ENCODE measurements at places on chromosomes 2 and 18. TPM values are rescaled to one million over a fixed set of nuclear protein-coding genes. Genes with fewer than 3 reads are reported as not detected.
A peak's percentile ranks its signal among the peaks of the same experiment; 100 is the strongest.

- peaks cover under 1% of the 10 kb centered on the region for H3K4me1 ChIP-seq
- H3K27ac ChIP-seq, result no peak overlapping the region
- no peaks in the 10 kb centered on the region for H3K36me3 ChIP-seq
Observed at GRCh38 chr2:112162956-112163355, 24.8 kb downstream of the FBLN7 start.

GRCh38 chr18:2409906-2410305 lies 161.4 kb downstream of the METTL4 start:
- H3K27ac ChIP-seq, result no peak overlapping the region
- H3K4me1 ChIP-seq, result peaks cover 24% of the 10 kb centered on the region
- no peak overlapping the region for H3K4me3 ChIP-seq
- DNase-seq, result no peak
- H3K36me3 ChIP-seq, result no peaks in the 10 kb centered on the region

Gene RTP5
- not detected for total RNA-seq

DNA sequence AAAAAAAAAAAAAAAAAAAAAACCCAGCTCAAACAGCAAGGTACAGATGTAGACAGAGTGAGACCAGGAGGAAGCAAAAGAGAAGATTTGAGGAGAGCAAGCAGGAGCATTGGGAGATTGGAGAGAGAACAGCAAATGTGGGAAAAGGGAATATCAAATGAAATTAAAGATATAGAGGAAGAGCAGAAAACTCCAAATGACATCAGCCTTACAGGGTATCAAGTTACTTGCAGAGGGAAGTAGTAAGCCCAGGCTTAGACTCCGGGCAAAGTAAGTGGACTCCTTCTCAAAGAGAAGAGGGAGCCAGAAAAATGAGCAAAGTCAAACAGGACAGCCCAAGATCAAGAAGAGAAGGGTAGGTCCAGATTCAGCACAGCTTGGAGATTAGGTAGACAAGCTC lies 93.3 kb upstream of the PPP1CB start:
- peak; percentile 68 for DNase-seq
- peaks cover 20% of the 10 kb centered on the region for H3K4me1 ChIP-seq
- peak overlapping the region; percentile 25 for H3K4me3 ChIP-seq

DNA sequence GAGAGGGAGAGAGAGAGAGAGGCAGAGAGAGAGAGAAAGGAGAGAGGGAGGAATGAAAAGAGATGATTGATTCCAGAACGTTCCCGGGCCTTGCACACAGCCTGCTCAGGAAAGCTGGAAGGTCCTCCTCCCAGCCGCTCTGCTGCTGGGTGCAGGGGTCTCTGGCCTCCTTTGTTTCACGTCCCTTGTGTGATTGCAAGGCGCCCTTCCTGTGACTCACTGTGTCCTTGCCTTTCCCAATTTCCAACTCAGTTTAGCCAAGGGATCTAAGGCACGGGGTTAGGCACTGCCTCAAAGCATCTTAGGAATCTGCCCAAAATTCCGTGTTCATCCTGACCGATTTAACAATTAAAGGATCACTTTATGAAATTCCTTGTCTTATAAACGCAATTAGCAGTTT lies 221.2 kb downstream of the KLHL29 start:
- no peak for DNase-seq
- no peak overlapping the region for H3K4me3 ChIP-seq
- no peaks in the 10 kb centered on the region for H3K27me3 ChIP-seq
- H3K36me3 ChIP-seq, result no peaks in the 10 kb centered on the region
- no peak overlapping the region for H3K27ac ChIP-seq

- no peaks in the 10 kb centered on the region for H3K4me1 ChIP-seq
- 0 out of 2 replicates have a peak, but pooled peaks cover 13% of the 10 kb centered on the region for H3K36me3 ChIP-seq
- H3K27me3 ChIP-seq, result no peaks in the 10 kb centered on the region
Observed at GRCh38 chr18:58922995-58923394, 58.3 kb downstream of the ZNF532 start.

DNA sequence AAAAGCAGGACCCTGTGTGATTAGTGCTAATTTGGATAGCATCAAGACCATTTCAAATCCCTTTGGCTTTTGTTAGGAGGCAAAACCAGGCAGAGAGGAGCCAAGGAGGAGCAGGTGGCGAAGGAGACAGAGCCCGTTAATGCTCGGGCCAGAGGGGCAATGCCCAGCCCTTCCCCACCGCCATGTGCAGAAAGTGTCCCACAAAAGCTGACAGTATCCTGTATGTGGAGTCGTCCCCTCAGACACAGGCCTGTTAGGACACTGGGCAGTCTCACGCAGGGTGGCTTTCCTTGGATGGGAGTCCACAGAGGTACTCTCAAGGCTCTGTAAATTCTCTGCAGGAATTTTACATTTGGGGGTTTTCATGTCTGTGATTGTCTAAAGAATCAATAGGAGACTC lies 44.8 kb upstream of the TFCP2L1 start:
- H3K27me3 ChIP-seq, result peaks cover 7% of the 10 kb centered on the region
- no peaks in the 10 kb centered on the region for H3K36me3 ChIP-seq
- H3K27ac ChIP-seq, result no peak overlapping the region
- no peaks in the 10 kb centered on the region for H3K4me1 ChIP-seq

DNA sequence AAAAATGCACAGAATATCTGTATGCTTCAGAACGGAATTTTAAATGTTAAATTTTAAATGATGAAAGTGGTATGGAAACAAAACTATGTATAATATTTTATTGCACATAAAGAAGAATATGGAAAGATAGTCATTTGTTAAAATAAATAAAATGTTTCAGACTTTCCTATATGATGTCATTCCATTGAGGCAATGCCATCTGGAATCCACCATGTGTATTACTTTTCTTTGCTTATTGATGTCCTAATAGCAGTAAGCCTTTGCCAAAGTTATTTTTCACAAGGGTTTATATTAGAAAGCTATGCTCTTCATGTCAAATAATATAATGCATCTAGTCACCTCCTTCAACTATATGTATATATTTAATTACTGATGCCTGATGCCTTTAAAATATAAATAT lies 601.6 kb upstream of the PKDCC start:
- H3K27ac ChIP-seq, result no peak overlapping the region

DNA sequence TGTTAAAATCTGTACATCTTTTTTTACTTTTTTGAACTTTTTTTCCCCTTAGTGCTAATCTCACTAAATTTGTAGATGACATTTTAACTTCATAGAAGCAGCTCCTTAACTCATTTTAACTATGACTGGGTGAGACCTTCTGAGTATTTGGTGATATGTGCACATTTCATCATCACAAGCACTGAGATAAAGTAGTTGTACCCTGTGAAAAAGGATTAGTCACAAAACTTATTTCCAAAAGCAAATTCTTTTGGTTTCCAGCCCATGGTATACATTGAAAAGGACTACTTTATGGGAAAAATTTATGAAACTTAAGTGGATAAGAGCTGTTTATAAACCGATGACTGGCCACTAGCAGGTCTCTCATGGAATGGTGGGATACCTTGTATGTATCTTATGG lies 581.5 kb downstream of the PLCL1 start:
- no peak overlapping the region for H3K27ac ChIP-seq
- no peaks in the 10 kb centered on the region for H3K4me1 ChIP-seq
- H3K27me3 ChIP-seq, result no peaks in the 10 kb centered on the region
- H3K36me3 ChIP-seq, result no peaks in the 10 kb centered on the region

GRCh38 chr2:230441227-230441897 lies 25.4 kb downstream of the SP100 start:
- H3K27ac ChIP-seq, result peak overlapping the region; percentile 16
- no peaks in the 10 kb centered on the region for H3K27me3 ChIP-seq
- peaks cover 44% of the 10 kb centered on the region for H3K4me1 ChIP-seq

DNA sequence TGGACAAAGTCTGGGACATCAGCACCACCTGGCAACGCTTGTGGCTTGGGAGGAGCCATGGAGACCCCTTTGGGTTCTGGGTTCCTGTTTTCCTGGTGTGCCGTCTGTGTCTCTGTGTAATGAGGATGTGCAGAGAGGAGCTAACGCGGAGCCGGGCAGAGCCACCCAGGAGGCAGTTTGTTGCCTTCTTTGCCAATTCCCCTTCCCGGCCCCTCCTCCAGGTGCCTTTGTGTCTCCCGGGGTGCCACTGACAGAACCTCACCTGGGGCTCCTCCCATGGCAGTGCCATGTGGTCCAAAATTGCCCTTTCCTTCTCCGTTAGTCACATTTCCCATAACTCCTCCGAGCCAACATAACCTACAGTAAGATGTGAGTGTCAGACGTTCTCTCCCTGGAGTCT lies 13.0 kb downstream of the POMC start:
- no peaks in the 10 kb centered on the region for H3K27me3 ChIP-seq
- no peaks in the 10 kb centered on the region for H3K4me1 ChIP-seq
- no peaks in the 10 kb centered on the region for H3K36me3 ChIP-seq
- H3K27ac ChIP-seq, result no peak overlapping the region
- no peak for DNase-seq

DNA sequence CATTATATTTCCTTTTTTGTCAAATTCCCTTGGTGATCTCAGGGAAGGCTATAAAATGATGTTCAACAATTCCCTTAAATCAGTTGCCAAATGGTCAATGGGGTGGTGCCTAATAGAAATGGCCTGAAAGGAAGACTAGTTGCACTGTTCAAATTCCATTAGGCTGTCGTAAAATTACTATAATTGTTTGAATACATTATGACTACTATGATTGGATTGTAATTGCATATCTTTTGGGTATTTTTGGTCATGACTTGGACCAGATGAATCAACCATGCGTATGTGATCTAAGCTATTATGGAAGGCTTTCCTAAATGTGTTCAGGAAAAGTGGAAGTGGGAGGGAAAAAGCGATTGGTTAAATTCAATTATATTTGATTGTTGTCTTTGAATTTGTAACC lies 41.3 kb upstream of the KCNE4 start:
- peaks cover 27% of the 10 kb centered on the region for H3K4me1 ChIP-seq
- peak overlapping the region; percentile 29 for H3K27ac ChIP-seq
- H3K36me3 ChIP-seq, result no peaks in the 10 kb centered on the region
- H3K4me3 ChIP-seq, result no peak overlapping the region
- DNase-seq, result peak; percentile 91

- H3K27me3 ChIP-seq, result no peaks in the 10 kb centered on the region
- no peak overlapping the region for H3K27ac ChIP-seq
- no peaks in the 10 kb centered on the region for H3K4me1 ChIP-seq
- no peak overlapping the region for H3K4me3 ChIP-seq
- no peak for DNase-seq
Observed at GRCh38 chr18:67549946-67550345, 33.4 kb upstream of the DSEL start.

GRCh38 chr2:226868331-226869162 lies 32.7 kb downstream of the RHBDD1 start:
- no peak overlapping the region for H3K4me3 ChIP-seq
- DNase-seq, result no peak
- H3K36me3 ChIP-seq, result peaks cover 12% of the 10 kb centered on the region
- H3K27me3 ChIP-seq, result no peaks in the 10 kb centered on the region

DNA sequence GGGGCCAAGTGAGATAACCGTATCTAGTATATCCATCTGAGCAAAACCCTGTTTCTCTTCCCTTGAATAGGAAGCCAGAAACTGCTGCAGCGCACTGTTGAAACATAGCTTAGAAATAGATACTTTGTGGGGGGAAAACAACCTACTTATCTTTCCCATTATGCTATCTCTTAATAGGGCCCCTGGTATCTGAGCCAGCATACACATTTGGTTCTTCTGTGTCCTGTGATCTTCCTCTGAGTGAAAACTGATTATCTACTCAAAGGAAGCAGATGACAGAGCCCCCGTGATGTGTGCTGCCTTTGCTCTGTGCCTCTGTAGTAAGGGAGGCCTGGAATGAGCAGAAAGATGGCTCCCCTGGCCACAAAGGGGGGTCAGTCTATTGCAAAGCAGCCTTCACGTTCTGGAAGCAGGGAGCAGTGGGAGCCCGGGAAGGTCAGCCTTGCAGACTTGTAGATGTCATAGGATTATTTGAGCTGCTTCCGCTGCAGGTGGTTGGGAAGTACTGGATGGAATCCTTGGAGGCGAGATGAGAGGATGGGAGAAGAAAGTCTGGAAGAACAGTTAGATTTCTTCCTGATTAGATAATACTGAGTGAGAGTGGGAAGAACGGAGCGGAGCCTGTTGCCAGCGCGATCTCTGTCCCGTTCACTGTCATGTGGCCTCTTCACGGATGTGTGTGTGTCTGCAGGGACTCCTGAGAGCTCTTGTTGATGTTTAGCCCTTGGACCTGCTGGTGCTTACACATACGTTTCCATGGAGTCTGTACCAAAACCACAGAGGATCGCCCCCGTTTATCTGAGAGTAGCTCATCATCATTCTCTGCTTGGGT lies 150.1 kb downstream of the AGAP1 start:
- no peak overlapping the region for H3K27ac ChIP-seq
- peaks cover 47% of the 10 kb centered on the region for H3K4me1 ChIP-seq
- H3K4me3 ChIP-seq, result no peak overlapping the region
- H3K36me3 ChIP-seq, result no peaks in the 10 kb centered on the region
- no peaks in the 10 kb centered on the region for H3K27me3 ChIP-seq
- DNase-seq, result peak; percentile 79

- H3K4me1 ChIP-seq, result no peaks in the 10 kb centered on the region
- no peaks in the 10 kb centered on the region for H3K27me3 ChIP-seq
- no peaks in the 10 kb centered on the region for H3K36me3 ChIP-seq
- no peak overlapping the region for H3K4me3 ChIP-seq
- no peak overlapping the region for H3K27ac ChIP-seq
- DNase-seq, result no peak
Observed at GRCh38 chr18:72089432-72089831, 454.7 kb downstream of the CBLN2 start.

Gene FAM110C
- not detected for total RNA-seq

Gene PTPRN
- total RNA-seq, result 50.5 TPM

DNA sequence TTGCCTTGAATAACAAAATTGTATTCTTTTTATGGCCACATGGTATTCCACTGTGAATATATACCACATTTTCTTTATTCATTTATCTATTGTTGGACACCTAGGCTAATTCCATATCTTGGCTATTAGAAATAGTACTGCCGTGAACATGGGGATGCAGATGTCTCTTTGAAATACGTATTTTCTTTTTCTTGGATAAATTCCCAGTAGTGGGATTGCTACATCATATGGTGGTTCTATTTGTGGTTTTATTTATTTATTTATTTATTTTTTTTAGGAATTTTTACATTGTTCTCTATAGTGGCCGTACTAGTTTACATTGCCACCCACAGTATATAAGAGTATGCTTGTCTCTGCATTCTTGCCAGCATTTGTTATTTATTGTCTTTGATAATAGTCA lies 679.8 kb upstream of the NRXN1 start:
- no peak for DNase-seq
- no peak overlapping the region for H3K27ac ChIP-seq
- no peak overlapping the region for H3K4me3 ChIP-seq
- H3K27me3 ChIP-seq, result no peaks in the 10 kb centered on the region

DNA sequence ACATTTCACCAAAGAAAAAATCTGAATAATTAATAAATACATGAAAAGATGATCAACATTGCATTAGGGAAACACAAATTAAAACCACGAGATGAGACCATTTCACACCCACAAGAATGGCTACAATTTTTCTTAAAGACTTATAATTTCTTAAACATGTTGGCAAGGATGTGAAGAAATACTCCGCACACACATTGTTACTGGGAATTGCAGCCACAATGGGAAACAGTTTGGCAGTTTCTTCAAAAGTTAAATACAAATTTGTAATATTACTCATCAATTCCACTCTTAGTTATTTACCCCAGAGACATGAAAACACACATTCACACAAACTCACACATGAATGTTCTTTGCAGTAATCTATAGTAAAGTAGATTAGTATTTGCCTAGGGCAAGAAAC lies 363.3 kb upstream of the SMIM21 start:
- no peaks in the 10 kb centered on the region for H3K27me3 ChIP-seq
- no peak overlapping the region for H3K27ac ChIP-seq
- H3K4me3 ChIP-seq, result no peak overlapping the region

Gene C1GALT1C1L
- total RNA-seq, result not detected

Gene IL1A
- total RNA-seq, result not detected
